NCI-H510A treated with DMSO at 0.1 percent for 48 hours (cell line): ENCODE measurements at places on chromosomes 16 and 17.

DNA sequence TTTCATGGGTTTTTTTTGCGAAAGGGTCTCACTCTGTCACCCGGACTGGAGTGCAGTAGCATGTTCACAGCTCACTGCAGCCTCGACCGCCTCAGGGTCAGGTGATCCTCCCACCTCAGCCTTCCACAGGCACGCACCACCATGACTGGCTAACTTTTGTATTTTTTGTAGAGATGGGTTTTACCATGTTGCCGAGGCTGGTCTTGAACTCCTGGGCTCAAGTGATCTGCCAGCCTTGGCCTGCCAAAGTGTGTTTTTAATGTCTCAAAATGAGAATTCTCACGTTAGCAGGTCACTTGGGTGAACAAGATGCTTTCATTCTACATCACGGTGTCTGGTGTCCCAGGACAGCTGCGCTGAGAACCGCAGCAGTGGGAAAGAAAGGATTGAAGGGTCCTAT, 3.2 kb downstream of the FBXO31 start:
- no peak for DNase-seq

- DNase-seq: no peak
Observed at GRCh38 chr17:41178341-41178740, 320 bp upstream of the KRTAP4-2 start.

DNA sequence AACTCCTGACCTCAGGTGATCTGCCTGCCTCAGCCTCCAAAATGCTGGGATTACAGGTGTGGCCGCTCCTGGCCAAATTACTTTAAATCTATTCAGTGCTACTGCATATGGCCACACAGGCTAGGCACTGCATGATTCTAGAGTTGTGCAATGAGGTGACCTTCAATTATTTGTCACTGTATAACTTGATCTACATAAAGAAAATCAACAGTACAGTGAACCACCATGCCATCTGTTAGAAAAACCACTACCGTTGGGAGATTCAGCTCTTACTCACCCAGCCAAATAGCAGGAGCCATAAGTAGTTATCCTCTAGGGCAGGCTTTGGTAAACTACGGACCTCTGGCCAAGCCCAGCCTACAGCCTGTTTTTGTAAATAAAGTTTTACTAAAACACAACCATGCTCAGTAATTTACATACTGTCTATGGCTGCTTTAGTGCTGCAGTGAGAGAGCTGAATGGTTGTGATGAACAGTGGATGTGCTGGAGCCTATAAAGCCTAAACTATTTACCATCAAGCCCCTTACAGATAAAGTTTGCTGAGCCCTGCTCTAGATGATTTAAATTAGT, 40.7 kb upstream of the TANC2 start:
- no peak for DNase-seq

GRCh38 chr17:14747603-14747950, 446.7 kb downstream of the HS3ST3B1 start:
- DNase-seq: no peak

- DNase-seq: no peak
Observed at GRCh38 chr16:84982434-84982833, 28.9 kb downstream of the ZDHHC7 start.
